Stimulated activated CD8-positive, alpha-beta memory T cell treated with anti-CD3 and anti-CD28 coated beads, Interleukin-4, amount 100 ng/mL, for 1 hour (primary cell): ENCODE measurements at places on chromosomes 7 and 10.

DNA sequence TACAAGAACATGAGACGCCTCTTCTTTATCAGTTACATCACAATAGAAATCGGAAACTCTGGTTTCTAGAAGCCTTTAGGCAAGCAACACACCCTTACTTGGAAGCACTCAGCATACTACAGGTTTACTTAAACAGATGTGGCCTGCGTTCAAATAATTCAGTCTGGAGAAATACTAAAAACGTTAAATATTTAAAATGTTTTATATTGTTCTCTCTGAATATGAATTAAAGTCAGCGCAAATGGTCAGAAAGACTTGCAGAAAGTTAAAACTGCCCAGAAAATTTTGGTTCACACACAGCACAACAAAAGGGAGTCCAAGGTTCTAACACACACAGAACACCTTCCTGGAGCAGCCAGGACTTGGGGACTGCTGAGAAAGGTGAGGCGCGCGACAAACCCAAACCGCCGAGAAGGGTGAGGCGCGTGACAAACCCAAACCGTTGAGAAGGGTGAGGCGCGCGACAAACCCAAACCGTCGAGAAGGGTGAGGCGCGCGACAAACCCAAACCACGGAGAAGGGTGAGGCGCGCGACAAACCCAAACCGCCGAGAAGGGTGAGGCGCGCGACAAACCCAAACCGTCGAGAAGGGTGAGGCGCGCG, 25.8 kb downstream of the ESYT2 start:
- no peak for DNase-seq

DNA sequence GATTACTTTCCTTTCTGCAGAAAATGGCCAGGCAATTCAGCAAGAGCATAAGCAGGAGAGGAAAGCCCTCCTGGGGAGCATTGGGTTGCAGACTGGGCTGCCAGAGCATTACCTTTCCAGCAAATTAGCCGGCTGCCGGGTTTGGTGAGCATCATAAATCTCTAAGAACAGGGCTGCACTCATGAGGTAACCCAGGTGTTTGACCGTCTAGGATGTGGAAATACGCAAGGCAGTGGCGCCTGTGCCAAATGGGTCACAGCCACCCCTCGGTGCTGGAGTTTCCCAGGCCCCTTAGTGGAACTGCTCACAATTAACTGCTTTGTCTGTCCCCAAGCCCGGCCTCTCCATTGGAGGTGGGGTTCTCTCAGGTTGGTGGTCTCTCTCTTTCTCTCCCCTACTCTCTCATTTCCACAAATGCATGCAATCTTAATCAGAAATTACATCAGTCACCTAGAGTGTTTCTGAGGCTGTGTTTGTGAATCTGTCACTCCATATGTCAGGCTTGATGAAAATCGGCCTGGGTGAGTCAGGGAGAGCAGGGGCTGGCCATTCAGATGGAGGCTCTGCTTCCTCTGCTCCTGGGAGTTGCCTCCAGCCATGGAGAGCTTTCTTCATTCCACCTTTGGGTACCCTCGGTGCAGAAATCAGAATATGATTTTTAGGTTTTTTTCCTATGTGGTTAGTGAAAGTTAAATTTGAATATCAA, 26.7 kb downstream of the PTN start:
- DNase-seq = no peak

DNA sequence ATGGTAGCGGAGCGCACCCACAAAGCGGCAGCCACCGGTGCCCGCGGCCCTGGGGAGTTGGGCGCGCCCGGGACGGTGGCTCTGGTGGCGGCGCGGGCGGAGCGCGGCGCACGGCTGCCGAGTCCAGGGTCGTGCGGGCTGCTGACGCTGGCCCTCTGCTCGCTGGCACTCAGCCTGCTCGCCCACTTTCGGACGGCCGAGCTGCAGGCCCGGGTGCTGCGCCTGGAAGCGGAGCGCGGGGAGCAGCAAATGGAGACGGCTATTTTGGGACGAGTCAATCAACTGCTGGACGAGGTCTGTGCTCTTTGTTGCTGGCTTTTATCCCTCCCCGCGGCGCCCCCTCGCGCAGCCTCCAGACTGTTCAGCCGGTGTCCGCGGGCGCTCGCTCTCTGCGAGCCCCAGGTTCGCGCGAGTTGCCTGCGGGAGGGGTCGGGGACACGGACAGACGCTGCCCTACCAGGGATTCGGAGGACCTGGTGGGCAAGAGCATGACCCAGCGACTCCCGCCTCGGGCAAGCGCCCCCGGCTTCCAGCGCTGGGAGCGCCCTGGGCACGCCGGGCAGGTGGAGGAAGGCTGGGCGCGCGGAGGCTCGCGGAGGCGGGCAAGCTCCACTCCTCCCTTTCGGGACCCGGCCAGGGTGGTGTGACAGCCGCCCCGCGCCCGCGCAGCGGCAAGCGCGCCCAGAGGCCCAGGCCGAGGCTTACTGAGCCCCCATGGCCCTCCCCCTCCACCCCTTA, 887 bp downstream of the COL13A1 start:
- DNase-seq = no peak

DNA sequence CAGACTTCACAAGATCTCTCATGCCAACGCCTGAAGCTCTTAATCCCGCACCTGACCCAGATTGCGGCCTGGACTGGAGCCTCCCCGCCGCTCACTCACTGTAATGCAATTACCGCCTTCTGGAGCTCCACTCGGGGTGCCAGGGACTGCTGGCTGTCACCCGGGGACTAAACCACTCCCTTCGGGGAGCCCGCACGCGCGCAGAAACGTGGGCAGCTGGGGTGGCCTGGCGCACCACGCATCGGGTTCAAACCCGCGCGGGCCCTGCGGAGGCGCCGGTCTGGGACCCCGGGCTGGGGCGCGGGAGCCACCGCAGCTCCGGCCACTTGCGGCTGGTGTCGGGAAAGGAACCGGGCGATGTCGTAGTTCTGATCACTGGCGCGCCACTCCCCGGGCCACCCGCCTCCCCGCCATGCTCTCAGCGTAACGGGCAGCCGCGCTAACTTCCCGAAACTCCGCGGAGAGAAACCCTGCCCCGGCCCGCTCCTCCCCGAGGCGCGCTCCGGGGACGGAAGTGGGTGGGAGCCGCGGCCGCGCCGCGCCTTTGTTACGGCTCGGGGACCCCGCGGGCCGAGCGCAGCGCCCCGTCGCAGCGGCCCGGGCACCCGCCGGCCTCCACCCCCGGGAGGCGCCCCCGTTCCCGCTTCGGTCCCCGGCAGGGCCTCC, 100.3 kb upstream of the SVIL start:
- no peak for DNase-seq

DNA sequence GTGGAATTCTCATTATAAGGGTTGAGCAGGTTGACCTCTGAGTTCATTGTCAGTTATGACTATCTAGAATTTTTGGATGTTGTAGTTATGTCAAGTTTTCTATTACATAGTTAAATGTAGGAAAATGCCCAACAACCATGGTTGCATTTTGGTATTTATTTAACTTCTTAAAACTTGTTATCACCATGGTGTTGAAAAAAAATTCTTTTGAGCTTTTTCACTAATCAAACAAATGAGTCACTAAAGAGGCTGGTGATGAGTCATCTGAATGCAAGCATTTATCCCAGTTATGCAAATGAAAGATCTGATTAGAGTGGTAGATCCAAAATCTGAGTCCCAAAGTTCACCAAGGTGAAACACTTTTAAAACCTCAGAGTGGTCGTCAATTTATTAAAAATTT, 624.7 kb upstream of the IGFBP3 start:
- DNase-seq = no peak

DNA sequence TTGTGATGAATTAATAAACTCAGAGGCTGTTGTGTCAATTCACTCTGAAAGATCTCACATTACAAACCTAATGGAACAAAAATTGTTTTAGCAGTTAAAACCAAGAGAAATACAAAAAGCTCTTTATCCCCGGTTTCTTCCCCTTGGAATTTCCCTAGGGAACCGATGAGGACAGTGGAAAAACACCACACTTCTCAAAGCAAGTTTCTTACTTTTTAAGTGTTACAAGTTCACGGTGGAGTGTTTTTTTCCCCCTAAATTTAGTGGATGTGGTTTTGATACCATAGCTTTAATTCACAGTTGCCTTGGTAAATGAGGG, 10.3 kb downstream of the BAMBI start:
- no peak for DNase-seq
